Dermis microvascular lymphatic vessel endothelial cell (primary cell): ENCODE measurements at places on chromosomes 6 and 20. TPM values are rescaled to one million over a fixed set of nuclear protein-coding genes. Genes with fewer than 3 reads are reported as not detected.

FAM162B gene
- total RNA-seq = 6.2 and 11.1 TPM in 2 replicates

THBS2 gene
- total RNA-seq = 0.51 TPM in 1 of 2 replicates, not detected in the other

NKX2-4 gene
- not detected in 2 replicates for total RNA-seq

CCM2L gene
- total RNA-seq = 17.3 and 27.6 TPM in 2 replicates

WFDC2 gene
- not detected in 2 replicates for total RNA-seq

RNF217 gene
- 10.4 and 15.9 TPM in 2 replicates for total RNA-seq

RPP21 gene
- 15.7 and 19.8 TPM in 2 replicates for total RNA-seq

NT5DC1 gene
- total RNA-seq = 3.2 and 4.9 TPM in 2 replicates

SLC22A2 gene
- total RNA-seq = not detected in 2 replicates

ZBTB2 gene
- 5.0 and 6.7 TPM in 2 replicates for total RNA-seq

KCNK15 gene
- not detected in 2 replicates for total RNA-seq

CCN6 gene
- total RNA-seq = not detected in 2 replicates

SH3BGRL2 gene
- 81.8 and 98.2 TPM in 2 replicates for total RNA-seq

MYLK4 gene
- total RNA-seq = 0.39 and 0.51 TPM in 2 replicates

C2 gene
- 0.13 TPM in 1 of 2 replicates, not detected in the other for total RNA-seq

KCNQ5 gene
- total RNA-seq = under 0.01 TPM in 1 of 2 replicates, not detected in the other

RHAG gene
- total RNA-seq = not detected in 2 replicates

HLA-G gene
- total RNA-seq = not detected in 2 replicates

CBLN4 gene
- not detected in 2 replicates for total RNA-seq

OR5V1 gene
- not detected in 2 replicates for total RNA-seq

EBF4 gene
- total RNA-seq = 0.77 and 4.7 TPM in 2 replicates

TXLNB gene
- total RNA-seq = 0.51 TPM in 2 replicates

ID4 gene
- under 0.01 and 0.13 TPM in 2 replicates for total RNA-seq

SHLD1 gene
- total RNA-seq = 2.4 and 3.5 TPM in 2 replicates

ANKS1A gene
- 20.0 and 30.2 TPM in 2 replicates for total RNA-seq

DCDC2 gene
- total RNA-seq = under 0.01 TPM in 1 of 2 replicates, not detected in the other

BCLAF1 gene
- 67.3 and 71.1 TPM in 2 replicates for total RNA-seq

MROH8 gene
- total RNA-seq = 0.64 and 1.6 TPM in 2 replicates

ZNF165 gene
- 0.25 and 0.39 TPM in 2 replicates for total RNA-seq

KIF6 gene
- total RNA-seq = 0.13 and 0.38 TPM in 2 replicates

LST1 gene
- total RNA-seq = 0.51 TPM in 1 of 2 replicates, not detected in the other

COL21A1 gene
- 0.51 and 1.2 TPM in 2 replicates for total RNA-seq

PCK1 gene
- not detected in 2 replicates for total RNA-seq

PSORS1C2 gene
- total RNA-seq = not detected in 2 replicates

PRKN gene
- total RNA-seq = 0.39 and 1.3 TPM in 2 replicates

GFOD1 gene
- 19.2 and 26.7 TPM in 2 replicates for total RNA-seq

MEI4 gene
- total RNA-seq = not detected in 2 replicates

RAET1L gene
- not detected in 2 replicates for total RNA-seq

OGFRL1 gene
- total RNA-seq = 3.2 and 4.6 TPM in 2 replicates

TAF11 gene
- total RNA-seq = 26.8 and 27.3 TPM in 2 replicates

GHRH gene
- total RNA-seq = not detected in 2 replicates

CRYBG1 gene
- total RNA-seq = 4.2 and 7.6 TPM in 2 replicates

MAS1 gene
- not detected in 2 replicates for total RNA-seq

SEMG1 gene
- total RNA-seq = not detected in 2 replicates

ABHD16B gene
- not detected in 2 replicates for total RNA-seq

OLIG3 gene
- not detected in 2 replicates for total RNA-seq
